ENCODE measurements at places on chromosomes 5 and 9. TPM values are rescaled to one million over a fixed set of nuclear protein-coding genes. Genes with fewer than 3 reads are reported as not detected.

The CACNA1B gene
- total RNA-seq: not detected

The TMEM215 gene
- total RNA-seq: not detected

The ZNF484 gene
- total RNA-seq: 13.0 TPM

The ZDHHC11B gene
- total RNA-seq: 0.87 TPM

The FOXD4L5 gene
- 0.27 TPM for total RNA-seq

The PTPN3 gene
- not detected for total RNA-seq

The COL27A1 gene
- 0.15 TPM for total RNA-seq

The SNCB gene
- not detected for total RNA-seq

The ABLIM3 gene
- not detected for total RNA-seq

The EQTN gene
- total RNA-seq: not detected

The SLIT3 gene
- not detected for total RNA-seq

The PDCD1LG2 gene
- 2.2 TPM for total RNA-seq

The POLR1E gene
- total RNA-seq: 35.8 TPM

The TRIM23 gene
- 9.6 TPM for total RNA-seq

The IL4 gene
- not detected for total RNA-seq

The TEK gene
- total RNA-seq: not detected

The PFN3 gene
- total RNA-seq: not detected

The SIL1 gene
- total RNA-seq: 9.7 TPM

The ST8SIA4 gene
- 35.5 TPM for total RNA-seq

The SHOC1 gene
- total RNA-seq: not detected

Measured in activated CD4-positive, alpha-beta T cell treated with anti-CD3 and anti-CD28 coated beads, Interleukin-2, amount 10 ng/mL, durations not matched to agents 7 days and 5 days (primary cell).